ENCODE measurements at places on chromosomes 12 and 14.

GRCh38 chr14:95480109-95480886, 36.2 kb downstream of the SYNE3 start:
- peak; percentile 12 for DNase-seq

- no peak for DNase-seq
These were observed 454.9 kb downstream of the ATP23 start for GRCh38 chr12:58396239-58396638.

- DNase-seq, result peak; percentile 50
These were observed at the start of gene RAB15 for GRCh38 chr14:64971943-64972791. TSS of gene RAB15 (minus strand) at chr14:64972336. CDS start at chr14:64972076, 260 bp downstream.

DNA sequence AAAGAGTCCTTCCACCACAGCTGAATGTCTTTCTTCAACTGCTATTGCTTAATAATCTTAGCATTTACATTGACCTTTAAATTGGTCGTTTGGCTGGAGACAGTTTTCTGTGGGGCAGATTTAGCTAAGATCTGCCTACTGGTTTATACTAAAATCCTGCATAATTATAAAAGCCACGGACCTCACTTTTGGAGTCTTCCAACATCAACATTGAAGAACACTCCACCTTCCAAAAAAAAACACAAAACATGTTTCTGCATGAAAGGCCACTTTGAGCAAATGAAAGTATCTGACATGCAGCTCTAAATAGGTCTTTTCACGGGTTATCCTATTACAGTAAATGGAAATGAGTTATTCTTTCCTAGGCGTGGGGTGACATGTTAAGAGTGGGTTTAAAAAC, 57.0 kb upstream of the KRR1 start:
- DNase-seq, result no peak

- DNase-seq, result no peak
These were observed 98.6 kb downstream of the PELI2 start for GRCh38 chr14:56216626-56217379.

- no peak for DNase-seq
These were observed 562 bp downstream of the PAN2 start for GRCh38 chr12:56333197-56333678.

- peak; percentile 10 for DNase-seq
These were observed 60.6 kb downstream of the PTPRB start for GRCh38 chr12:70576341-70577282.

- DNase-seq, result no peak
These were observed 64.2 kb downstream of the LLPH start for GRCh38 chr12:66066137-66066928.

Data from T-helper 2 cell (primary cell).